ENCODE measurements at places on chromosomes 6 and 20.

- H3K36me3 ChIP-seq, result no peaks in the 10 kb centered on the region
- no peak overlapping the region for H3K27ac ChIP-seq
- H3K4me1 ChIP-seq, result no peaks in the 10 kb centered on the region
- no peak for DNase-seq
Observed at GRCh38 chr20:17466641-17467040, 64.5 kb downstream of the BFSP1 start.

DNA sequence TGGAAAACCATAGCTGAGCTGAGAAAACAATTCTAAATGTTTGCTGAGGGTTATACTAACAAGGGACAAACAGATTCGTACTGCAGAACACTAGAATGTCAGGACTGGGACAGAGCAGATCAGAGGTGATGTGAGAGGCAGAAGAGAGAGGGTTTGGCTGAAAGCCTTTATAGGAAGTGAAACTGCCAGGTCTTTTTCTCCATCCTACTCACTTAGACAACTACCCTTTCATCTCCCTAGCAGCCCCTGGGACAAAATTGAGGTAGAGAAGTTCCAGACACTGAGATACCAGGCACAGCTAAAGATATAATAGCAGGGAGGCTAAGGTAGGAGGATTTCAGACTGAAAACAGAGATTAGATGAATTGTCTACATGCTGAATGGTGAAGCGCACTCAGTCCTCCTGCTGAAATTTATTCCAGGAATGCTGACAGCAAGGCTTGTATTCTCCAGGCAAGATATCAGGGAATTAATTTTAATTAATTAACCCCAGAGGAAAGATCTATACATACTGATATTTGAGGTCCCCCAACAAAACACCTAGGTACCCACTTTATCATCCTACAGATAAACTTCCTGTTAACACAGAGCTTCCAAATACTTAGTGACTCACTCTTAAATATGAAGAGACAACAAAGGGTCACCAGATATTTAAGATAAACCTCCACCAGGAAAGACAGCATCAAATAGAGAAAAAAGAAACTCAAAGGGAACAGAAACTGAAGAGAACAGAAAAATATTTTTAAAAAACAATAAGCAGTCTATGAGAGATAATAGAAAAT is 12.6 kb upstream of the EIF2S2 start:
- no peak overlapping the region for H3K27ac ChIP-seq
- no peak overlapping the region for H3K4me3 ChIP-seq
- peaks cover 4% of the 10 kb centered on the region for H3K27me3 ChIP-seq
- no peak for DNase-seq
- peaks cover 15% of the 10 kb centered on the region for H3K4me1 ChIP-seq

GRCh38 chr20:51163996-51164600 is 141.2 kb upstream of the KCNG1 start:
- no peak overlapping the region for H3K27ac ChIP-seq
- peaks cover 15% of the 10 kb centered on the region for H3K27me3 ChIP-seq
- H3K36me3 ChIP-seq, result no peaks in the 10 kb centered on the region
- DNase-seq, result no peak
- no peaks in the 10 kb centered on the region for H3K4me1 ChIP-seq
- H3K4me3 ChIP-seq, result no peak overlapping the region

GRCh38 chr6:37696841-37697662 is 631 bp downstream of the MDGA1 start:
- H3K4me1 ChIP-seq, result peaks cover 15% of the 10 kb centered on the region
- H3K4me3 ChIP-seq, result peak overlapping the region; percentile 87
- peak; percentile 54 for DNase-seq
- no peak overlapping the region for H3K27ac ChIP-seq

- peaks cover 4% of the 10 kb centered on the region for H3K27me3 ChIP-seq
- peaks cover 5% of the 10 kb centered on the region for H3K4me1 ChIP-seq
- H3K36me3 ChIP-seq, result no peaks in the 10 kb centered on the region
- no peak overlapping the region for H3K4me3 ChIP-seq
- no peak for DNase-seq
Observed at GRCh38 chr6:2667617-2668016, 83.1 kb downstream of the MYLK4 start.

GRCh38 chr20:20461551-20461950 is 93.6 kb downstream of the INSM1 start:
- peaks cover 11% of the 10 kb centered on the region for H3K36me3 ChIP-seq
- no peak overlapping the region for H3K4me3 ChIP-seq
- peaks cover 5% of the 10 kb centered on the region for H3K4me1 ChIP-seq
- no peak overlapping the region for H3K27ac ChIP-seq
- no peaks in the 10 kb centered on the region for H3K27me3 ChIP-seq
- DNase-seq, result no peak

GRCh38 chr6:48994811-48995210 is 468.2 kb downstream of the MMUT start:
- no peaks in the 10 kb centered on the region for H3K36me3 ChIP-seq
- H3K27ac ChIP-seq, result no peak overlapping the region
- no peak overlapping the region for H3K4me3 ChIP-seq
- no peaks in the 10 kb centered on the region for H3K27me3 ChIP-seq
- no peak for DNase-seq

DNA sequence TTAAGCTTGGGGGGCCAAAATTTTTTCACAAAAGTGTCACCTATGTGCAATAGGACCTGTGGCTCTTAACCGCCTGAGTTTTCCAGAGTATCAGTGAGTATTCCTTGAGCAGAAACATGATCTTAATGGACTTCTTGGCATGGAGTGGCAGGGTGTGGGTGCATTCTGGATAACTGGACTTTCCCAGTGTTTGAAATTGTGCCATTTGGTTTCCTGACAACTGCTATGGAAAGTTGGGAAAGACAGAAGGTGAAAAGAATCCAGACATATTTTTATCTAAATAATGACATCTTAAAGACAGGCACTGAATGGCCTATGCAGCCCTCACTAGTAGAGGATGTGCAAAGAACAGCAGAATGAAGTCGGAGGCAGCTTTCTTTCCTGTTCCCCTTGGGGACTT is 34.3 kb upstream of the ADTRP start:
- no peaks in the 10 kb centered on the region for H3K36me3 ChIP-seq

- H3K27me3 ChIP-seq, result peaks cover 9% of the 10 kb centered on the region
- no peak overlapping the region for H3K4me3 ChIP-seq
Observed at GRCh38 chr6:152957796-152958195, 25.0 kb downstream of the FBXO5 start.

- no peak overlapping the region for H3K27ac ChIP-seq
- H3K36me3 ChIP-seq, result no peaks in the 10 kb centered on the region
- no peaks in the 10 kb centered on the region for H3K27me3 ChIP-seq
- no peak for DNase-seq
- no peak overlapping the region for H3K4me3 ChIP-seq
Observed at GRCh38 chr20:57440678-57441509, 49.7 kb downstream of the RBM38 start.

- H3K27me3 ChIP-seq, result peaks cover 55% of the 10 kb centered on the region
- no peak overlapping the region for H3K4me3 ChIP-seq
- H3K4me1 ChIP-seq, result peaks cover 6% of the 10 kb centered on the region
- no peak for DNase-seq
- no peak overlapping the region for H3K27ac ChIP-seq
Observed at GRCh38 chr20:51029556-51029955, 6.6 kb upstream of the KCNG1 start.

DNA sequence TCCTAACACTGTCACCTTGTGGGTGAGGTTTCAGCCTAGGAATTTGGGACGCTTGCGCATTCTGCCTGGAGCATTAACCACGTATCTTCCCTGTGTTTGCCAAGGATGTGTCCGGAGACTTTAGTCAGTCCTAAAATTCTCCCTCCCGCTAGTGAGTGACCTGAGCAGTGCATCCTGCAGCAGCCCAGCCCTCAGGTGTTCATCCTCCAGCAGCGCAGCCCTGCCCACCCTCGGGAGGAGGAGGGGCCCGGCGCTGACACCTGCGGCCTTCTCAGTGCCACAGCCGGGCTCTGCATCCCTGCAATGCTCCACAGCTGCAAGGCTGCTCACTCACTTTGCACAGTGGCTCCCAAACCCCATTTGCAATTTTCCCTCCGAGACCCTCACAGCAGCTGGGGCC is 79.5 kb downstream of the ERMARD start:
- DNase-seq, result no peak
- H3K27me3 ChIP-seq, result peaks cover 24% of the 10 kb centered on the region
- peaks cover 2% of the 10 kb centered on the region for H3K4me1 ChIP-seq
- H3K4me3 ChIP-seq, result no peak overlapping the region
- H3K36me3 ChIP-seq, result no peaks in the 10 kb centered on the region

- DNase-seq, result no peak
- H3K4me3 ChIP-seq, result peak overlapping the region; percentile 89
- H3K4me1 ChIP-seq, result peaks cover 33% of the 10 kb centered on the region
- H3K27ac ChIP-seq, result peak overlapping the region; percentile 95
- peaks cover 7% of the 10 kb centered on the region for H3K36me3 ChIP-seq
Observed at GRCh38 chr6:106628658-106629102, 618 bp downstream of the RTN4IP1 start.

- H3K27ac ChIP-seq, result no peak overlapping the region
- H3K4me3 ChIP-seq, result no peak overlapping the region
- no peaks in the 10 kb centered on the region for H3K36me3 ChIP-seq
- DNase-seq, result no peak
- no peaks in the 10 kb centered on the region for H3K4me1 ChIP-seq
Observed at GRCh38 chr6:35174088-35174434, 32.9 kb upstream of the TCP11 start.

DNA sequence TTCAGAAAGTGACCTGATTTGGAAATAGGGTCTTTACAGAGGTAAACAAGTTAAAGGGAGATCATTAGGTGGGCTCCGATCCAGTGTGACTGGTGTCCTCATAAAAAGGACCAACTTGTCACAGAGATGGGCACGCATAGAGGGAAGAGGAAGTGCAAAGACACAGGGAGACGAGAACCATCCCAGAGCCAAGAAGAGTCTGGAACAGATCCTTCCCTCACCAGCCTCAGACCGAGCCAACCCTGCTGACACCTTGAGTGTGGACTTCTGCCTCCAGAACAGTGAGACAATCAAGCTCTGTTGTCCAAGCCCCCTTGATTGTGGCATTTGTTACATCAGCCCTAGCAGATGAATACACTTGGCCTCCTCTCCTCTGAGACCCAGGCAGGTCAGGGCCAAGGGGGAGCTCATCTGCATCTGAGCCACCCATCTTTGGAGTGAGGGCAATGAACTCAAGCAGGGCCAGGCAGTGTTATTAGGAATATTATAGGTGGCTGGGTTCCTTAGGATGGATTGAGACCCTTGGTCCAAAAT is 22.2 kb upstream of the SCML4 start:
- H3K4me3 ChIP-seq, result no peak overlapping the region
- no peak overlapping the region for H3K27ac ChIP-seq
- H3K4me1 ChIP-seq, result peaks cover 22% of the 10 kb centered on the region
- no peaks in the 10 kb centered on the region for H3K36me3 ChIP-seq

DNA sequence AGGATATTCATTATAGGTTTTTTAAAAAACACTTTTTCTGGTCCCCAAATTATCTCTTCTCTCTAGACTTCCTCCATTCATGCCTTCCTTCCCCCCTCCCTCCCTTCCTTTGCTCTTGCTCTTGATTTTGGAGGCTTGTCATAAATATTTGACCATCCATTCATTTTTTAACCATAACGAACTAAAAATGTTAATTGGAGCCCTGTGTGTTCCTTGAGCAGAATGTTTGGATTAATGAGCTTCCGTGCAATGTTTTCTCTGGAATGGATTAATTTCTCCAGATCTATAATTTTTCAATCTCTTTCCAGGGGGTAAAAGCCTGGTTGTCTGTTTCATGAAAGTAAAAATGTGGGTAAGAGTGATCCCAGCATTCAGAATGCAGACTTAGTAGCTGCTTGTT is 155.5 kb downstream of the ESR1 start:
- H3K27me3 ChIP-seq, result peaks cover 37% of the 10 kb centered on the region
- no peak overlapping the region for H3K27ac ChIP-seq

DNA sequence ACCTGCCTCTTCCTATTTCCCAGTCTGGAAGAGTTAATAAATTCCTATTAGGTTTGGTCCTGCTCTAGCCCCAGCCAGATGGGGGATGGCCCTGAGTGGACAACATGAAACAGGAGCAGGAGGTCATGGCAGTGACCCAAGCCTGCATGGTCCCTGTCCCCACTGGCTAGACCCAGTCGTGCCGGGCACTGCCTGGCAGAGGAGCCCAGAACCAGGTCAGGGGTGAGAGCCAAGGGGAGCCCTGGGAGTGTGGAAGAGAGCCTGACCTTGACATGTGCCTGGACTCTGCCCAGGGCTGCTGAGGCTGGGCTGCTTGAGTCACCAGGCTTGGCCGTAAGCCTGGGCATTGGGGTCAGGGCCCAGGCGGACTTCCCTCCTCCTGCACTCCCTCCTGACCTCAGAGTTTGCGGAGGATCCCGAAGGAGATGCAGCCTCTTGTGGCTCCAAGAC is 3.6 kb downstream of the AVP start:
- H3K4me1 ChIP-seq, result peaks cover 10% of the 10 kb centered on the region
- no peak overlapping the region for H3K27ac ChIP-seq
- DNase-seq, result no peak
- no peaks in the 10 kb centered on the region for H3K36me3 ChIP-seq
- H3K4me3 ChIP-seq, result no peak overlapping the region

DNA sequence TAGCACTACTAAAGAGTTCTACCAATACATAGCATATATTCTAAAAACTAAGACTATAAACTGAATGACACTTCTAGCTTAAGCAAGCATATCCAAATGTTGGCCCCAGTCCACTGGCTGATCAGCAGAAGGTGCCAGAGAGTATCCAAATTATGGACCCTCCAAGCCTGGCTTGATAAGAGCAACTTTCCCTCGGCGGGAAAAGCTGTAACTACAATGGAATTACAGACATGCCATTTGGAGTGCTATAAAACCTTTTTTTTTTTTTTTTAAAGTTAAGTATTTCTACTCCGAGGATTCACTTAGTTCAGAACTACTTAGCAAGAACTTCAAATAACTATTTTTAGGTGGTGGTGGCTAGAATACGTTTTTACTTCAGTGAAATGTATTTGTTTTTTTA is 94.6 kb downstream of the EPB41L2 start:
- H3K36me3 ChIP-seq, result no peaks in the 10 kb centered on the region
- DNase-seq, result no peak
- no peak overlapping the region for H3K4me3 ChIP-seq
- peaks cover 9% of the 10 kb centered on the region for H3K4me1 ChIP-seq

GRCh38 chr6:903761-904160 is 210.8 kb upstream of the EXOC2 start:
- no peak for DNase-seq
- no peak overlapping the region for H3K4me3 ChIP-seq
- no peak overlapping the region for H3K27ac ChIP-seq

DNA sequence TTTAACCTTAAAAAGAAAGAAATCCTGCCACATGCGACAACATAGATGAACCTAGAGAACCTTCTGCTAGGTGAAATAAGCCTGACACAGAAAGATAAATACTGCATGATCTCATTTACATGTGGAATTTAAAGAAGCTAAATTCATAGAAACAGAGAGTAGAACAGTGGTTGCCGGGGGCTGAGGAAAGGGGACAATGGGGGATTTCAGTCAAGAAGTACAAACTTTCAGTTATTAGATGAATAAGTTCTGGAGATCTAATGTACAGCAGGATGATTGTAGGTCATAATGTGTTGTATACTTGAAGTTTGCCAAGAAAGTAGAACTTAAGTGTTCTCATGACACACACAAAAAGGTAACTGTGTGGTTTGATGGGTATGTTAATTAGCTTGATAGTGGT is 204.3 kb upstream of the PRSS16 start:
- no peak for DNase-seq
- H3K27me3 ChIP-seq, result peaks cover 35% of the 10 kb centered on the region
- H3K36me3 ChIP-seq, result no peaks in the 10 kb centered on the region
- no peak overlapping the region for H3K27ac ChIP-seq
- H3K4me1 ChIP-seq, result peaks cover 2% of the 10 kb centered on the region
